ENCODE measurements at places on chromosomes 7 and 10.

DNA sequence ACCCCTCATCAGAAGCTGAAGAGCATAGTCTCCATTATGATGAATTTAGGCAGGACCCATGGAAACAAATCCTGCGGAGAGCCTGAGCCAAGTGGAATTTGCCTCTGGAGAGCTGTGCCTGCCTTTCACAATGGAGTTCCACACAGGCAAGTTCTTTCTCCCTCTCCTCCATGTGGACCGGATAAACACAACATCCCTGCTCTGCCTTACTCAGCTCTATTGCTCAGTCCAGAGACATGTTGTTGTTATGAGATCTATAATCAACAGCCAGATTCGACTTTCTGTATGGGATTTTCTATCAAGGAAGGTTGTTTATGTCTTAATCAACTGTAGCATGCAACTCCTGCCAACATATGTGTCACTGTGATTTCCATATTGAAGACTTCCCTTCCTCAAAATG lies 59.5 kb upstream of the ELMO1 start:
- no peak for DNase-seq

DNA sequence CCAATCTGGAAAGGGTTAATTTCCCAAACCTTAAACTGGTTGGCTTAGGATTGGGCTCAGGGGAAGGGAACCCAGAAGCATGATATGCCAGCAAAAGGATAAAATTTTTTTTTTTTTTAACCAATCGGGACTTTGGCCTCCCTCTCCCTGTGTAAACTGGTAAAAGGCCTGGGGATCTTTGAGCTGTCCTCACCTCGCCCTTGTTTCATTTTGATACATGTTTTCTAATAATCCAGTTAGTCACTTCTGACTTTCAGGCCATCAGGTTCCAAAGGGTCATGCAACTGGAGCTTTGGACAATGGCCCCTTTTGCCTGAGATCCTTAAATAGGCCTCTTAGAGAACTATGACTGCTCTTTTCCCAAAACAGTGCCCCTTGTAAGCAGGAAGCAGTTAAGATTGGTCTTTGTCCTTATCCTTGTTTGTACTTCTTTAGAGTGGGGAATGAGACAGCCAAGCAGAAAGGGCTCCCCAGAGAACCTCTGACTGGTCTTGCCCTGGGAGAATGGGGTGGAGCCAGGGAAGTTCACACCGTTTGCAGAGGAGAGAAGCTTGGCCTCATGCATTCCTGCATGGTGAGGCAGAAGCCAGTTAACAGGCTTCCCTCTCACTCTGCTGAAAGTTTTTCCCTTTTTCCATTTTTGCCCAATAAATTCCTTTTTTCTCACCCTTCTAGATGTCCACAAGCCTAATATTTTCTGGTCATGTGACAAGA lies 424.2 kb upstream of the CNTNAP2 start:
- no peak for DNase-seq

DNA sequence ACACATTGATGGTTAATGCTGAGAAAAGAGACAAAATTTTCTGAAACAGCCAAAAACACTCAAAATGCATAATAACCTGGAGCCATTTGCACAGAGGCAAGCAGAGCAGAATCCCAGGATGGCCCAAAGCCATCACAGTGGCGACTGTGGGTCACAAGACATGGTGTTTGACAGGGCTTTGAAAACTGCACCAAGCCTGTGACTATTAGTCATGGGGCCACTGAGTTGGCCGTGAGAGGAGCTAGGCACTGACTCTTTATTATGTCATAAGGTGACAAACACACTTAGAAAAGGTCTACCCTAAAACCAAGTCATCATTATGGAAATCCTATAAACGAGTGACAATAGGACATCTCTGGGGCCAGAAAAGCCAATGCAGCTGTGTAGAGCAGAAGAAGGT lies 23.9 kb downstream of the DRGX start:
- DNase-seq: no peak

GRCh38 chr7:110448918-110449317 lies 642.0 kb upstream of the LRRN3 start:
- no peak for DNase-seq

DNA sequence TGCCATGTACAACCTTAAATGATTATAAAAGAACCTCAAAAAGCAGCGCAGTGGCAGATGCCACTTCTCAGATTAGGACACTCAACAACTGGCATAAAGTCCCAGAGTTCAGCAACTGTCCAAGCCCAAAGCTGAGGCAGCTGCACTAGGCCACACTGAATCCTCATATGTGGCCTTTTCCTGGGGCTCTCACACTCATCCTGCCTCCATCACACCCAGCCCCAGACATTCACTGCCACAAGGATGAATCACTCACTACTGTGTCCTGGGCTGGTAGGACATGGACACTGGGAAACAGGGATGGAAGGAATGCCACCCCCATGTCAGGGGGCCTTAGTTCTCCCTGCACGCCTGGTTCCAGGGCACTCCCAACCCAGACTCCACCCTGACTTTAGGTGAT lies 547.7 kb downstream of the TNS3 start:
- no peak for DNase-seq

GRCh38 chr7:1021366-1021765 lies 23.0 kb upstream of the GPR146 start:
- DNase-seq: no peak

- no peak for DNase-seq
Observed at GRCh38 chr7:94612661-94613060, 43.3 kb downstream of the SGCE start.

DNA sequence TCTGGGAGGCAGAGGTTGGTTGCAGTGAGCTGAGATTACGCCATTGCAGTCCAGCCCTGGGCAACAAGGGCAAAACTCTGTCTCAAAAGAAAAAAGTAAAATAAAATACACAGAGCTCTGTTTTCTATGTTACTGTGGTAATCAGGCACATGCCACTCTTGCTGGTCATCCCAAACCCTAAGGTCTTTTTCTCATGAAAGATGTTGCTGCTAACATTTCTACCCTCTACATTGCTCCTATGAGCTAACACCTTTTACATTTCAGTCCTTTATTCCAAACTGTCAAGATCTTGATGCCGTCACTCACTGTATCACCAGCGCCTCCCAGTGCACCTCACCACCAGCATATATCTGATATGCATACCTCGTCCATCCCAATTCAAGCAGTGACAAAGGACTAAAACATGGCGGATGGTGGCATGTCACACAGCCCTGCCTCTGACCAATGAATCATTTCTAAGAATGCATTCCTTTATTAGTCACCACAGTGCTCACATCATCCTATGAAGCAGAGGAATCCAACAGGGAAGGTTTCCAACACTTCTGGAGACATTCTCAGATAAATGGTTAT lies 4.3 kb downstream of the DAGLB start:
- no peak for DNase-seq

DNA sequence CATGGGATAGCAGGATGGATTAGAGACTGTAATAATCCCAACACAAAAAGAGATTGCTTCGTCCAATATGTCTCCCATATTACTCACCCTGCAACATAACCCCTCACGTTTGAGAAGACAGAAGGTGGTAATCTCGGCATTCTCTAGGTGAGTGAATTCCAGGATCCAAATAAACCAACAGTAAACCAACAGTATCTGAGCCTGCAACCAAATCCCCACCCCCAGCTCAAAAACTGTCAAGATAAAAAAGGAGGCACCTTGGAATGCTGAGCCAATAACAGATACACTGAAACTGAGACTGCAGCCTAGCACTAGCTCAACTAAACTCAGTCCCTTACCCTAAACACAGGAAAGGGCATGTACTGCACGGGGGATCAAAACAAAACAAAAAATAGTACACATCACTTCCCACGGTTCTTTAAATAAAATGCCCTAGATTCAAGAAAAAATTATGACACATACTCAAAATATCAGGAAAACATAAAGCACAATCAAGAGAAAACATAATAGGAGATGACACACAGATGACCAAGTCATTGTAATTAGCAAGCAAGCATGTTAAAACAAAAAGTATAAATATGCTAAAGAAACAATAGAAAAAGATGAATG lies 28.0 kb downstream of the IPMK start:
- no peak for DNase-seq

- DNase-seq: no peak
Observed at GRCh38 chr7:12942609-12943008, 255.2 kb downstream of the ARL4A start.

DNA sequence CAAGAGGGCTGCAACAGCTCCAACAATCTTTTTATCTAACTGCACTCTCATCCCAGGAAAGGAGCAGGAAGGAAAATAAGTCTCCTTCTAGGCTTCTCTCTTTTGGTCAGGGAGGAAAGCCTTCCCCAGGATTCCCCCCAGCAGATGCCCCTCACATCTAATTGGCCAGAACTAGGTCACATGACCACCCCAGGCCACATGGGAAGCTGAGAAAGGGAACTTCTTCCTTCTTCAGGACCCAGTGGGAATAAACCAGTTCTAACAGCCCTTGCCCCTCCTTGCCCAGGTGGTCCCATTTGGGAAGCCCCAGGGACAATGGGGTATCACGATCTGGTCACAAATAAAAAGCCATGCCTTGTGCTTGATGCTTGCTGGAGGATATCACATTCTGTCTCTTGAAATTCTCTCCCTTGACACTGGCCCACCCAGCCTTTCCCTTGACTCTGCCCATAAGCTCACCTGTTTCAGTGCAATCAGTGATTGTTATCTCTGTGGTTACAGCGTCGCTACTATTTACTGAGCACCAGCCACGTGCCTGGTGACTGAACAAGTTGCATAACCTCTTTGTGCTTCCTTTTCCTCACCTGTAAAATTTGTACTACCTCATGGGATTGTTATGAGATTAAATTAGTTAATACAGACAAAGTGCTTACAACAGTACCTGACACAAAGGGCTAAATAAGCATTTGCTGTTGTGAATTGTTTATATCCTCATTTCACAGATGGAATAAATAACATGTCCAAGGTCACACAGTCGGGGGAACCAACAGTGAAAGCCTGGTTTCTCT lies 9.0 kb upstream of the TACR2 start:
- DNase-seq: peak; percentile 26

GRCh38 chr7:78146546-78146945 lies 348.0 kb downstream of the PHTF2 start:
- no peak for DNase-seq

DNA sequence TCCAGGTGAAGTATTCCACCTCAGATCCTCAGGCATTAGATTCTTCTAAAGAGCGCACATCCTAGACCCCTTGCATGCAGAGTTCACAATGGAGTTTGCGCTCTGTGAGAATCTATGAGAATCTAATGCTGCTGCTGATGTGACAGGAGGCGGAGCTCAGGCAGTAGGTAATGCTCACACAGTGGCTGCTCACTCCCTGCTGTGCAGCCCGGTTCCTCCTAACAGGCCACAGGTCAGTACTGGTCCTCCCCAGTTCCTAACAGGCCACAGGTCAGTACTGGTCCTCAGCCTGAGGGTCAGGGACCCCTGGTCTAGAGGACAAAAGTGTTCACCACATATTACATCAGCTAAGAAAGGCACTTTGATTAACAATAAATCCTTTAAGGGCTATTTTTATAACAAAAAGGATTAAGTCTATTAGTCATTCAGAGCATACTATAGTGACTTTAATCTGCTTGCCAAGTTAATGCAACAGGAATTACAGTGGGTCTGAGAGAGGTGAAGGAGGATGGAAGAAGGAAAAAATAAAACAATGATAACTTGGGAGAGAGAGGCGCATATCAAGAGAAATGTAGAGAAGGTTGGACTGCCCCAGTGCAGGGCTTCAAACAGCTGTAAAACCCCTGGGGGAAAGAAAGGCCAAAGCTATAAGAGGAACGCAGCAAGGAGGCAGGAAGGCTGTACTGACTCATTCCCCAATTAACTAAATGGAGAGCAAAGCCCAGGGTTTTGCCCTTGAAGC lies 49.2 kb downstream of the CUL2 start:
- no peak for DNase-seq

DNA sequence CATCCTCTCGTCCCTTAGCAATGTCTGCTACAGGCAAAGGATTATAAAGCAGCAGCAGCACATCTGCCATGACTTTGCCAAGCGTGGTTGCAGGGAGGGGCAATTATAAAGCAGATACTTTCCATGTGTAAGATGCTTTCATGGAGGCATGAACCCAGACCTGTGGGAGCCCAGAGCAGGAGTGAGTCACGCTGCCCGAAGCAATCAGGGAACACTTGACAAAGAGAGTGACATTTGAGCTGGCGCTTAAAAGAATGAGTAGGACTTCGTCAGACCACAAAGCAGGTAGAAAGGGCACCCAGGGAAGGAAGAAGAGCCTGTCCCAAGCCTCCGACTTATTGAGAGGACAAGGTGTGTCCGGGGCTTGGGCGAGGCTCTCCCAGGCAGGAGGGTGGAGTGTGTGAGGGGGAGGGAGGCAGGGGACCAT lies 147.2 kb downstream of the MYOF start:
- DNase-seq: no peak

- no peak for DNase-seq
Observed at GRCh38 chr7:142722248-142722794, 27.0 kb upstream of the PRSS1 start.

- no peak for DNase-seq
Observed at GRCh38 chr10:121330563-121330962, 267.7 kb downstream of the FGFR2 start.

- no peak for DNase-seq
Observed at GRCh38 chr7:28183627-28184026, 3.0 kb upstream of the JAZF1 start.

DNA sequence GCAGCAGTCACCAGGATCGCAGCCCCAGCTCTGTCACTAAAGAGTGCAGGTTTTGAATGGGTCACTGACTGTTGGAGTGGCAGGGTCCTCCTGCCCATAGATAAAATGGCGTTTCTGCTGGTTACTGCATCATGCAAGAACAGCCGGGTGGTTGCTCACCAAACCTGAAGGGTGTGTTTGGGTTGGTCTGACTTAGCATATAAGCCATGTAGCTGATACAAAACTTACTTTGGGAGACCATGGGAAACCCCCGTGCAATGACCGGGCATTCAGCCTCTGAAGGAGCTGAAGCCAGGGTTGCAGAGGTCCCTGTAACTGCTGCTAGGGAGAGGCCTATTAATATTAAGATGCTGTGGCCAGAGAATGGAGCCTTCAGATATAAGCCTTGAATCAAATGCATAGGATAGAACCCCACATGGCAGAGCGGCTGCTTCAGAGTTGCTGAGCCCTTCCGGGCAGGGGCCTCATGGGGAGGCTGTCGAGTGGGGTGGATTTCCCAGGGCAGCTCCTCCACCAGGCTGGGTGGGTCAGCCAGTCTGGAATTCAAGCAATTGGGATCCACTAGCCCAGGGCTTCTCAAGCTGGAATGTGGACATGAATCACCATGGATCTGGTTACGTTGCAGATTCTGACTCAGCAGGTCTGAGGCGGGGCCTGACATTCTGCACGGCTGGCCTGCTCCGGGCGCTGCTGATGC lies 70.9 kb upstream of the CTBP2 start:
- DNase-seq: no peak

GRCh38 chr7:157538321-157538720 lies 201.5 kb downstream of the DNAJB6 start:
- no peak for DNase-seq

DNA sequence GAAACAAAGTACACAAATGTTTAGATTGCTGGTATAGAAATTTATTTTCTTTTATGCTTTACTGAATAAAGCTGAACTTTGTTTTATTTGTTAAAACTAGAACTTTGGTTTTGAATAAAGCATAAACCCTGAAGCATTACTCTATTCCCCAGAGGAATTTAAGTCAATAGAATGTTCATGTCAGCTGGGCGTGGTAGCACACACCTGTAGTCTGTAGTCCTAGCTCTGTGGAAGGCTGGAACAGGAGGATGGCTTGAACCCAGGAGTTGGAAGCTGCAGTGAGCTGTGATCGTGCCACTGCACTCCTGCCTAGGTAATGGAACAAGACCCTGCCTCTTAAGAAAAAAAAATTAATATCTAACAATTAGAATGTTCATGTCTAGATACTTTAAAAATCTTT lies 139.0 kb upstream of the ASAH2 start:
- DNase-seq: no peak
